ENCODE measurements at places on chromosomes 16 and 17.

GRCh38 chr16:50532576-50532975, 15.6 kb upstream of the NKD1 start:
- H3K27me3 ChIP-seq, result no peaks in the 10 kb centered on the region
- no peaks in the 10 kb centered on the region for H3K36me3 ChIP-seq
- no peak overlapping the region for H3K4me3 ChIP-seq
- no peaks in the 10 kb centered on the region for H3K4me1 ChIP-seq

DNA sequence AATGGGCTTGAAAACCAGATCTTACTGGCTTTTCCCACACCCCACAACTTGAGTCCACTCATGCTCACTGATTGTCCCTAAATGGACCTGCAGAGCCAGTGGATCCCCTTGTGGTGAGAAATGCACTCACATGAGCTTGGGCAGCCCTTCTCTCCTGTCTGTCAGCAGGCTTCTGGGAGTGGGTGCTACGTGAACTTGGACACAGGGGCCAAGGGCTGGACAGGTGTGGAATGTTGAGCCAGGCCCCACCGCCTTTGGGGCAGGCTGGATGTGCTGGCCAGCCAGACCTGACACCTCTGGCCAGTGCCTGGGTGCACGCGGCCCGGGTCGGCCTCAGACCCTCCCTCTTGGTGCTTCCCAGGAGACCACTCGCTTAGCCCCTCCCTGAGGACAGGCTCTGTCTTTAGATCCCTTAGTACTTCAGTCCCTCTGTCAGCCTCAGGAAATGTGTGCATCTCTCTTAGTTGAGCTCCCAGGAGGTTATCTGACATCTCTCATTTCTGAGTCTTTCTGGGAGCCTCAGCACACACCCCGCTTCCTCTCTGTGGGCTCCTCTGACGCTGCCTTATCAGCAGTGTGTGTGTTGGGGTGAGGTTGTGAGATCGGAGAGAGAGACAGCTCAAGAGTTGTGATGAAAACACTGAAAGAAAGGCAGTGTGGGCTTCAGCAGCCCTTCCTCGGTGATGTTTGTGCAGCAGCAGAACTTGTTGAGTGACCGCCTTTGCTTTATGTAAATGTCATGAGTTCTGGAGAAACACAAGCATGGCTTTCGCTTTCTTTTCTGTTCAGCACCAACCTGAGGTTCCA, 117.0 kb downstream of the RAB11FIP4 start:
- no peaks in the 10 kb centered on the region for H3K36me3 ChIP-seq
- peak; percentile 57 for DNase-seq
- no peak overlapping the region for H3K27ac ChIP-seq
- H3K4me1 ChIP-seq, result peaks cover 2% of the 10 kb centered on the region
- H3K4me3 ChIP-seq, result no peak overlapping the region
- no peaks in the 10 kb centered on the region for H3K27me3 ChIP-seq

DNA sequence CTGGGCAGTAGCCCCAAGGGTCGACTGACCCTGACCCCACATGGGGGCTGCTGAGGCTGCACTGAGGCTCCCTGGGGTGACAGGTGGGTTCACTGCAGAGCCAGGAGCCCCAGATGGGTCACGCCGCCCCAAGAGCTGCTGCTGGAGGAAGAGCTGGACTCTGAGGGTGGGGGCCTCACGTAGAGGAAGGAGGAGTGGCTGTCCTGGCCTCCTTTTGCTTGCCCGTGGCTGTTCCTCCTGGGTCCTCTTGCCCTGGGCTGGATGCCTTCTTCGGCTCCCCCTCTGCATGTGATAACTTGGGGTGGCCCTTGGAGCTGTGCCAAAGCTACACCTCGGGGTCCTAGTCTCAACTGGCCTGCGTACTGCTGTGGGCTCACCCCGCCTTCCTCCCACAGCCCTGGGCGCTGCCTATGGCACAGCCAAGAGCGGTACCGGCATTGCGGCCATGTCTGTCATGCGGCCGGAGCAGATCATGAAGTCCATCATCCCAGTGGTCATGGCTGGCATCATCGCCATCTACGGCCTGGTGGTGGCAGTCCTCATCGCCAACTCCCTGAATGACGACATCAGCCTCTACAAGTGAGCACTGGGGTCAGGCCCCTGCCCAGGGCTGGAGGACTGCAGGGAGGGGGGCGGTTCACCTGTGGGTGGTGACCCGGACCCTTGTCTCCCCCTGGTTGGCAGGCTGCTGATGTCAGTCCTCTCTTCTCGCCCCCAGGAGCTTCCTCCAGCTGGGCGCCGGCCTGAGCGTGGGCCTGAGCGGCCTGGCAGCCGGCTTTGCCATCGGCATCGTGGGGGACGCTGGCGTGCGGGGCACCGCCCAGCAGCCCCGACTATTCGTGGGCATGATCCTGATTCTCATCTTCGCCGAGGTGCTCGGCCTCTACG, 1.1 kb upstream of the AMDHD2 start:
- H3K4me1 ChIP-seq, result no peaks in the 10 kb centered on the region
- DNase-seq, result no peak
- no peak overlapping the region for H3K27ac ChIP-seq
- H3K36me3 ChIP-seq, result no peaks in the 10 kb centered on the region
- H3K4me3 ChIP-seq, result no peak overlapping the region

DNA sequence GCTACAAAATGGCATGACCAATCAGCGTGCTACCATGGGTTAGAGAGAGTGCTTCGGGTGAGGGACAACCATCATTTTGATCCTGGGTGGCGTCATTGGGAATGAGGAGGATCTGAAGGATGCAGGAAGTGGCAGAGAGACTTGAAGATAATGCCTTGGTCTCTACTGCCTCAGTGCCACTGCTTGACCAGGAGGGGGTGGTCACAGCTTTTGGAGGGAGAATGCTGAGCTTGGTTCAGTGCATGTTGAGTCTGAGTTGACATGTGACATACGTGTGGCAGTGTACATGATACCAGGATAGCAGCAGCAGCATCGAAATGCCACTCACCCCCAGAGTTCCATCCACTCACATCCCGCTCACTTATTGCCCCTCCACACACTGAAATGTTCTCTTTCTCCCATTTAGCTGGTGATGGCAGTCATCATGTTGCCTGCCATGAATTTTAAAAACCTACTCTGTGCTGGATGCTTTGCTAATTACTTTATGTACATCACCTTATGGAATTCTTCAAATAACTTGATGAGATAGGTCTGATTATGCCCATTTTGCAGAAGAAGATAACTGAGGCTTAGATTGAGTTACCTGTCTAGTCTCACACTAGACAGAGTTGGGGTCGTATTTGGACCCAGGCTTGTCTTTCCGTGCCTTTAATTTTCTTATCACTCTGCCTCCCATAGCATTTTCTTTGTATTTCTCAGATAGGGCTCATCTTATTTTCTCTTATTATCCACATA, 36.7 kb downstream of the ARSG start:
- H3K27ac ChIP-seq, result no peak overlapping the region
- no peaks in the 10 kb centered on the region for H3K4me1 ChIP-seq
- H3K36me3 ChIP-seq, result no peaks in the 10 kb centered on the region

DNA sequence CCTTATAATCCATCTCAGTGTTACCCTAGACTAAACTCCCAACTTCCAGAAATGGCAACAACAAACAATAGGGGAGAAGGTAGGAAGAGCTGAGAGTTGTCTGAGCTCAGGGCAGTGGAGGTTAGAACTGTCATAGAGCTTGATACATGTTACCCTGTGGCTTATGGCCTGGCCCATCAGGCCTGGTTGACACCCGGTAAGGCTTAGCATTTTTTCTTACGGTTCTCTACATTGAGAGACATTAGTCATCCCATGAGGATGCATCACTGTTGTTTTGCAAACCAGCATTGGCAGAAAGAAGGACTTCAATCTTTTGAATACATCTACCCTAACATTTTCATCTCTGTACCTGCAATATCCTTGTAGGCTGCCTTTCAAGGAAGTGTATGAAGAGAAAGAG, 226.6 kb downstream of the PHKB start:
- H3K36me3 ChIP-seq, result no peaks in the 10 kb centered on the region
- no peak for DNase-seq
- H3K27ac ChIP-seq, result no peak overlapping the region
- H3K4me1 ChIP-seq, result no peaks in the 10 kb centered on the region

DNA sequence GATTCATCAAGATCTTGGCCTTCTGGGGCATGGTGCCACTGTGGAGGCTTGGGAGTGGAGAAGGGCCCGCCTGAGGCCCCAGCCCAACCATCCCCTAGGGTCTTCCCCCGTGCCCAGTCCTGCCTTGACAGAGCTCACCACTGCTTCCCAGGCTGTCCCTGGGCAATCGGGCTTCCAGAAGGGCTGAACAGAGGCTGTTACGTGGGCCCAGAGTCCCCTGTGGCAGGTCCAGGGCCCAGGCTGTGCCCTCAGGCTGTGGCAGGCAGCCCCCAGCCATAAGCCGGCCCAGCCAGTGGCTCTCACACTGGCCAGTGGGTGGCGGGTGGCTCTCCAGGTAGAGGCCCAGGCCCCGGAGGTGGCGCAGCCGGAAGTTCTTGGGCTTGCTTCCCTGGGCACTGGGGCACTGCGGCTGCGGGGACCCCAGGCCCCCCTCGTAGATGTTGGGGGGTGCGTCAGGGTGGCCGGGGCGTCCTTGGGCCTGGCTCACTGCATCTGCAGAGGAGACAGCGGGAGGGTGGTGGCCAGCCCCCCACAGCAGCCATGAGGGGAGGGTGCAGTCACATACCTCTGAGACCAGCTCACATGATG, 809 bp downstream of the C16orf90 start:
- H3K36me3 ChIP-seq, result no peaks in the 10 kb centered on the region
- no peak overlapping the region for H3K27ac ChIP-seq
- H3K27me3 ChIP-seq, result no peaks in the 10 kb centered on the region
- no peak for DNase-seq

DNA sequence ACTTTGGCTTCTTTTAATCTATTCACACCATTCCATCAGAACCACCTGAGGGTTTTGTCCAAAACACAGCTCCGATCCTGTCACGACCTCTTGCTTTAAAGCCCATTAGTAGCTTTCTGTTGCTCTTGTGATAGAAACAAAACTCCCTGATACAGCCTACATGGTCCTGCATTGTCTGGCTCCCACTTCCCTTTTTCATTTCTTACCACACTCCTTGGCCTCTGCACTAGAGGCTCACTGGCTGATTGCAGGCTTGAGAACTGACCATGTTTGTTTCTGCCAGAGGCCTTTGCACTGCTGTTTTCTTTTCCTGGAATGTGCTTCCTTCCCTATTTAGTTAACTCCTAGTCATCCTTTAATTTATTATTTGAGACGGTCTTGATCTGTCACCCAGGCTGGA, 23.7 kb downstream of the IST1 start:
- H3K27me3 ChIP-seq, result no peaks in the 10 kb centered on the region
- H3K27ac ChIP-seq, result no peak overlapping the region
- H3K36me3 ChIP-seq, result peaks cover 18% of the 10 kb centered on the region
- no peak overlapping the region for H3K4me3 ChIP-seq
- H3K4me1 ChIP-seq, result no peaks in the 10 kb centered on the region

DNA sequence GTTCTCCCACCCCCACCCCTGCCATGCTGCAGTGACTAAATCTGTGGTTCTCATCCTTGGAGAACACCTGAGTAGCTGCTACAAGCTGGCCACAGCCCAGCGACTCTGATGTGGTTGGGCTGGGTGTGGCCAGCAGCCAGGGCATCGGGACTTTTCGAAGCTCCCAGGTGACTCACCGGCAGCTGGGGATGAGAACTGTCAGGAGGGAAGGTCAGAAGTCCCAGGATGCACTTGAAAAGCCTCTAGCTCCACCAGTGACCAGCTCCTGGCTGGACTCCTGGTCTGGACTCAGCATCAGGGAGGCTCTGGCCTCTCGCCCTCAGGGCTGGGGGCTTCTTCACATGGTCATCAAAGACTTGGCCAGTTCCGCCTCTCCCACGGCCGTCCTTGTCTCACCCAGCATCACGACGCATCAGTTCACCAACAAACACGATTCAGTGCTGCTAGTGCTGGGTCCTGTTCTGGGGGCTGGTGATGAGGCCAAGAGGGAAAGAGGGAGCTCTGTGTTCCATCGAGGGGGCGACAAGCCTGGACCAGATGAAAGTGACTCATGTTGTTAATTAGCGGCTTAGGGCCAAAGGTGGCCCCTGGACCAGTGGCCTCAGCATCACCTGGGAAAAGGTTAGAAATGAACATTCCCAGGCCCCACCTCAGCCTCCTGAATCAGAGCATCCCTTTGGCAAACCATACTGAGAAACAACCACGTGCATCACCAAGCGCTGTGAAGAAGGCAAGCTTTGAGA, 3.9 kb upstream of the C17orf99 start:
- no peak overlapping the region for H3K4me3 ChIP-seq
- H3K36me3 ChIP-seq, result no peaks in the 10 kb centered on the region
- H3K27ac ChIP-seq, result no peak overlapping the region
- peak; percentile 61 for DNase-seq
- no peaks in the 10 kb centered on the region for H3K4me1 ChIP-seq

DNA sequence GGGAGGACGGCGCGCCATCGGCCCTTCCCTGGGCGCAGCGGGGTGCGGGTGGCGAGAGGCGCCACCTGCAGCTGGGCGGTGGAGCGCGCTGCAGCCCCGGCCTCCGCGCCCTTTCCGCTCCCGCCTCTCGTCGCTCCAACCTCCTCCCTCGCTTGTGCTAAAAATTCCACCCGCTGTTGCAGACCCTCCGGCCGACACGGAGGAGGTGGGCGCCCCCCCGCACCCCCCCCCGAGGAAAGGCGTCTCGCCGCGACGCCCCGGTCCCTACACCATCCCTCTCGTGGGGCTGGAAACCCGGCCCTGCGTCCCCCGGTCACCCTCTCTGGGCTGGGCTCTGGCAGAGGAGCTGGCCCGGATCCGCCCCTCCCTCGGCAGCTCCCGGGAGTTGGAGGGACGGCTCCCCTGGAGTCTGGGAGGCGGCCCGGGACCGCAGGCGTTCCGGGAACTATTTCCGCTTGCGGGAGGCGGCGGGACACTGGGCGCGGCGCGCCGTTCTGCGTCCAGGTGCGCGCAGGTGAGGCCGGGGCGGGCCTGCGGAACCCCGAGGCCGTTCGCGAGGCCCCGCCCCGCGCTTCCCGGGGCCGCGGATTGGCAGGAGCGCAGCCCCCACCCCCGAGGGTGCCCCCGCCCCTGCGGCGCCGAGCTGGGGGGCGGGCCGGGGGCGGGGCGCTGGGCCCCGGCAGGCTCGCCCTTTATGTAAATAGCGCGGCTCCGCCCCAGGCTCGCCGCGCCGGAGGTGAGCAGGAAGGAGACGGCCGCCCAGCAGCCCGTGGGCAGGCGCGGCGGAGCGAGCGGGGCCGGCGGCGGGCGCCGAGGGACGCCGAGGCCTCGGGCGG, at the start of gene LLGL2:
TSS of gene LLGL2 (plus strand) at position 728 of the 836 bp plus-strand sequence. CDS start 17,730 bp downstream, outside the sequence.
- H3K4me1 ChIP-seq, result no peaks in the 10 kb centered on the region
- peak; percentile 94 for DNase-seq
- peaks cover 3% of the 10 kb centered on the region for H3K36me3 ChIP-seq
- H3K27me3 ChIP-seq, result no peaks in the 10 kb centered on the region
- peak within 1 kb of the TSS; percentile 60 for H3K27ac ChIP-seq

GRCh38 chr17:10777890-10778289, 26.0 kb downstream of the TMEM238L start:
- no peaks in the 10 kb centered on the region for H3K36me3 ChIP-seq
- DNase-seq, result no peak
- H3K27ac ChIP-seq, result no peak overlapping the region
- no peak overlapping the region for H3K4me3 ChIP-seq
- H3K27me3 ChIP-seq, result no peaks in the 10 kb centered on the region
- H3K4me1 ChIP-seq, result no peaks in the 10 kb centered on the region

DNA sequence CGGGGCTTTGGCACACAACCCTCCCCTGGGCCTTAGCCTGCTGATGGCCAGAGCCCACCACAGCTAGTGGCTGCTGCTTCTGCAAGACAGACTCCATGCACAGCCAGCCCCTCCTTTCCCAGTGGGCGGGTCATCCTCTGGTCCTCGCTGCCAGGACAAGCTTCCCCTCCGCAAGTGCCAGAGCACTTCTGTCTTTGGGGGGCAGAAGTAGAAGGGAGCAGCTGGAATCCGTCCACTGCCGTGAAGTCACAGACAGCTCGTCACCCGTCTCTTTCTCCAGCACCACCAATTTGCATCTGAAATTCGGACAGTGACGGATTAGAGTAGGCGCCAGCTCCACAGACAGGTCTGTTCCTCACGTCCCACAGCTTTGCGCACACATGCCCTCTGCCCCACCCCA, 31.3 kb upstream of the NAT9 start:
- H3K4me1 ChIP-seq, result no peaks in the 10 kb centered on the region
- DNase-seq, result no peak
- H3K36me3 ChIP-seq, result no peaks in the 10 kb centered on the region
- no peak overlapping the region for H3K27ac ChIP-seq
- no peak overlapping the region for H3K4me3 ChIP-seq
